ENCODE measurements at places on chromosomes 7 and 10.

DNA sequence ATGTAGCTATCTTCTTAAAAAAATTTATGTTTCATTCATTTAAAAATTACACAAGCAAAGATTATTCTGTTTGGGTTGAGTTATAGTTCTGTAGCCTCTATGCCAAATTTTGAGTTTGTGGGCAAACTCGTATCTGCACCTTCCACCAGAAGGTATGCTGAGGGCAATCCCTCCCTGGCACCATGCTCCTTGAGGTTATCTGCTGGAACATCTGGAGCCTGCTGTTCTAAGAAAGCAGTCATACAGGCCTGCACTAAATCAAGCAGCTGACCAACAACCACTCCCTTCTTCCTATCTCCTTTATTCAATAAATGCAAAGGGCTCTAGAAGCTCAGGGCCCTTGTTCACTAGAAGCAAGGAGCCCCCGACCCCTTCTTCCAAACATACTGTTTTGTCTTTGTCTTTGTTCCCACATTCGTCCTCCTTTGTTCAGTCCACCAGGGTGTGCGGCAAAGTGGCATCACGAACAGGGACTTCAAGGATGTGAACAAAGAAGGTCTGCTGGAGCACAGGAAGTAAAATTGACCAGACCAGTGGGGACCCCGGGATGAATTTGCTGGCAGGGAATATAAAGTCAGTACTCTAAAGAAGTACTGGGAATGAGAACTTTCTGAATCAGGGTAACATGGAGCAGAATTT, 36.4 kb downstream of the OR13A1 start:
- DNase-seq: no peak

GRCh38 chr7:39357648-39358047, 208.6 kb upstream of the YAE1 start:
- no peak for DNase-seq

- DNase-seq: no peak
These were observed 109.3 kb downstream of the GATA3 start for GRCh38 chr10:8163824-8164223.

- DNase-seq: no peak
These were observed 32.1 kb upstream of the PFKFB3 start for GRCh38 chr10:6170638-6171037.

DNA sequence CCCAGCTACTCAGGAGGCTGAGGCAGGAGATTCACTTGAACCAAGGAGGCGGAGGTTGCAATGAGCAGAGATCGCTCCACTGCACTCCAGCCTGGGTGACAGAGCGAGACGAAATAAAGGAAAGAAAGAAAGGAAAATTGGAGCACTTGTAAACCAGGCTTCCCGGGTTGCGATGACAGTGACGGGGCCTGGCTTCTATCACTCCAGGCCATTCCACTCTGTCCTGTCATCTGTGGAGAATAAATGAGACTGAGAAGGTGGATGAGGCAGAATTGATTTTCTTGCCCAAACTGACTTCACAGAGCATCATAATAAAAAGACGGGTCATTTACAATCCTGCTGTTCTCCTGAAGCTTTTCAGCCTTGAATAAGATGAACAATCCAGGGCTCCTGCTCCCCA, 12.1 kb upstream of the KPNA7 start:
- DNase-seq: no peak

Data from left lung (tissue), 14 donors.